ENCODE measurements at places on chromosomes 7 and 10.

GRCh38 chr10:128124813-128125403, 1.3 kb downstream of the MKI67 start:
- DNase-seq: no peak

DNA sequence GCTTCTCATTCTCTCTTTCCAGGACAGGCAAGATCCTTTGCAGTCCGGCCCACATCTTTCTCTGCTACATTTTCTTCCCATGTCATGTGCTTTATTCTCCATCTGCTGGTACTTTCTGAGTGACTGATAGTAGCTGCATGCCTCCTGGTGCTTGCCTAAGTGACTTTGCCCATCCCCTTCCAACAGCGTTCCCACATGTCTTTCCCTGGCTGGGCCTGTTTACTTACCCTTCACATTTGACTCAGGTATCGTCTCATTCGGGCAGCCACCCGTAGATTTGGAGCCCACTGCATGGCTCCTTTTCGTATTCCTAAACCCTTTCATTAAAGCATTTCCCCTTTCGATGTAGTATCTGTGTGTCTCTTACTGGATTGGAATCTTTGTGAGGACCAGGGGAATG, 24.6 kb downstream of the TYW1 start:
- DNase-seq: no peak

DNA sequence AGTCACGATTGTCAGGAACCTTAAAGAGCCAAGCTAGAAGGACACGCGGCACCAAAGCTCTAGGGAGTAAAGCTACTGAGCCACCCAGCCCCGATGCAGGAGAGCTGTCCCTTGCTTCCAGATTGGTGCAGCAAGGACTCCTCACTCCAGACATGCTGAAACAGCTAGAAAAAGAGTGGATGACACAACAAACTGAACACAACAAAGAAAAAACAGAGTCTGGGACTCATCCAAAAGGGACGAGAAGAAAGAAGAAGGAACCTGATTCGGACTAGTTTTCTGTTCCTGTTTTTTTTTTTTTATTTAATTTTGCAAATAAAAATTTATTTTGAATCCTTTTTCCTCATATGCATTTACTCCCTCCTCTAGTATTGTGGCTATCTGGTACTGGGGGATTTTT, 11.4 kb upstream of the HKDC1 start:
- no peak for DNase-seq

DNA sequence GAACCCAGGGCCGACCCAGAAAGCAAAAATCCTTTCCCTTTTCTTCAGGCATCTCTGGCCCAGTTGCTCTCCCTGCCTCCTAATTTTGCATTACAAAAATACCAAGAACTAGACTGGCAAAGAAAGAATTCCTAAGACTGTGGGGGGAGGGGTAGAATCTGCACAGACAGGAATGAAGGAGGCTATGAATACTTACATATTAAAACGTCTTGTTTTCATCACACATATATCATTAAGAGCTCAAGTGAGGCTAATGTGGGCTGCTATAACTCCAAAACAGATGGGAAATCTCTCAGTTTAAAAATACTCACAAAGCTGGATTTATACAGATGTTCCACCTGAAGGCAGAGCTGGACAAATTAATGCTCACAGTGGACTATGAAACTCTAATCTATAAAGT, 29.2 kb upstream of the MKX start:
- DNase-seq: no peak

DNA sequence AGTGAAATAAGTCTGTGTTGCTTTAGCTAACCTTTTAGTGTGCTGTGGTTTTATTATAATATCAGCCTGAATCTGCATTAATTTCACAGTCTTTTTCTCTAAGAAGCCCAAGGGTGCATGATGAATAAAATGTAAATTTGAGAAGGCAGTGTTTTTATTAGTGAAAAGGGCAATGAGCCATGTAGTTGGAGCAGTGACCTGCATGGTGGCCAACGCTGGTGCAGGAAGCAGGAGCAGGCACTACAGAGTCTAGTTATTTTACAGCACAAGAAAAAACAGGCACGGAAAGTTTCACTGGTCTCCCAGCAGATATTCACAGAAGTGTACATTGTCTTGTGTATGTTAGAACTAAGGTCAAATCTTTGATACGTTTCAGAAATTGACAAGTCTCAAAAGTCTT, 247.8 kb downstream of the CELF2 start:
- no peak for DNase-seq

GRCh38 chr10:17787087-17787961, 21.8 kb upstream of the MRC1 start:
- no peak for DNase-seq

DNA sequence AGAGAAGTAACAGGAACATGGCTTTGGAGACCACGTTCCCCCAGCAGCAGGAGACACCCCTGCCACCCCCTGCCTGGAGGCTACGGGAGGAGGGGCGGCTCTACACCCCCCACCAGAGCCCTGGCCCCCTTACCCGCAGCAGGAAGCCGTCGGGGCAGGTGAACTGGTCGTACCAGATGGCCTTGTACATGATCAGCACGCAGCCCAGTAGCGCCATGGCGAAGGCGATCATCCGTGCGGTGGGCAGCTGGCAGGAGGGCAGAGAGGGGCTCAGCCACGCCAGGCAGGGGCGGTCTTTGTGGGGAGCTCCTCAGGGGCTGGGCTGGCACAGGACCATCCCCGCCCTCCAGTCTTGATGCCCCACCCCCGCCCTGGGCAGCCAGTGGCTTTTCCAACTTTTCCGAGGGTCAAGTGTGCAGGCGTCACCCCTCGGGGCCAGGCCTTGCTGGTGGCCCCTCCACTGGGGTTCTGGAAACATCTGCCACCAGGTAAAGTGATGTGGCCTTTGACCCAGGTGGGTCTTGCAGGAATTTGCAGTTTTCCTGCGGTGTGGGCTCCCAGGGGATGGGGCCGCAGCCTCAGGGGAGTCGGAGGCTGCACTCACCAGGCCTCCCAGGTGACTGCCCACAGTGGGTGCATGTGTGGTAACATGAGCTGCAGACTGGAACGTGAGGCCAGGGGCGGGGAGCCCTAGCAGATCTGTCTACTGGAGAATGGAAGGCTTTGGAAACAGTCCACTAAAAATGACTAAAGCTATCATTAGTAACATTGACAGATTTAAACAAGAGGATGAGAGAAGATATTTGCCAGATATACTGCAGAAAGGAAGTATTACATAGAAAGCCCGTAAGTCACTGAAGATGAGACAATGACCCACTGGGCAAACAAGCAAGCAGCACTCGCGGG, 9.7 kb downstream of the CALY start:
- no peak for DNase-seq

DNA sequence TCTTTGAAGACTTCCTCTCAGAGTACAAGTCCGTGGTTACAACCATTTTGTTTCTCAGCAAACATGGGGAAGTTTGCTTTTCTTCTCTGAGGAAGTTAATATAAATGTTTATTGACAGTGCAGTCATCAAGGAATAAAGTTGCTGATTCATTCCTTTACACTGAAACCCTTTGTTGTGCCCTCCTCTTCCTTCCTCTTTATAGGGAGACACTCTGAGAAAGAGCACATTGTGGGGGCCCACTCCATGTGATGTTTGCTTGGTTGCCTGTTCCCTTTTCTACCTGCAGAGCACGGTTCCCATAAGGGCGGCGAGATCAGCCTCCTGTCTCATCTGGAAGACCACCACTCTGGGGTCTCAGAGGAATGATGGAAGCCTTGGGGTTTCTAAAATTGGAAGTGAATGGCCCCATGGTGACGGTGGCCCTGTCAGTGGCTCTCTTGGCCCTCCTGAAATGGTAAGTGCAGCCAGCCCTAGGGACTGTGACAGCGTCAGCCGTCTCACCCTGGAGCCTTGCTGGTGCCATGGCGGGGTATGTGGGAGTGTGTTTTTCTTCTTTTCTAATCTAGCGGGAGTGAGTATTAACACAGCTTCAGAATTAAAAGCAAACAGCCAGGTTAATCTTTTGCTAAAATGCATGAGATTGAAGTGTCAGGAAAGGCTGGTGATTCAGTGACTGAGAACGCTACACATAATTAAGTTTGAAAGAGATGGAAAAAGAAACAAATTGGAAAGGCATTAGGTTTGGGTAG, at the start of gene TBXAS1:
Gene TBXAS1 (plus strand): TSS at position 240 of the 750 bp plus-strand sequence. CDS start 127 bp downstream, at position 367.
- DNase-seq: no peak

- no peak for DNase-seq
These were observed 6.9 kb downstream of the RET start for GRCh38 chr10:43083764-43084163.

GRCh38 chr10:24695452-24695851, 28.2 kb downstream of the ARHGAP21 start:
- no peak for DNase-seq

DNA sequence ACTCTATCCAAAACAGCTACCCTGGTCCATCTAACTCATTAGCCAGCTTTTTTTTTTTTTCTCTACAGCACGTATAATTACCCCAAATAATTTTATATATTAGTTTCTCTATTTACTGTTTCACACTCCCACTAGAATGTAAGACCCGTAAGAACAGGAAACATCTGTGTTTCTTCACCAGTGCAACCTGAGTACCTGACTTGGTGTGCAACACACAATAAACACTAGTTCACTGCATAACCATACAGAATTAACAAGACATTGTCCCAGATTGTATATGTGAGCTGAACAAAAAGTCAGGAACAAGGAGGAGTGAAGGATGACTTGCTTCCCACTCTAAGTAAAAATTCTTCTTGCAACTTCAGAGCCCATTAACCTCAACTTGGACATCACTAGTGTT, 180.2 kb upstream of the AKR1E2 start:
- no peak for DNase-seq

DNA sequence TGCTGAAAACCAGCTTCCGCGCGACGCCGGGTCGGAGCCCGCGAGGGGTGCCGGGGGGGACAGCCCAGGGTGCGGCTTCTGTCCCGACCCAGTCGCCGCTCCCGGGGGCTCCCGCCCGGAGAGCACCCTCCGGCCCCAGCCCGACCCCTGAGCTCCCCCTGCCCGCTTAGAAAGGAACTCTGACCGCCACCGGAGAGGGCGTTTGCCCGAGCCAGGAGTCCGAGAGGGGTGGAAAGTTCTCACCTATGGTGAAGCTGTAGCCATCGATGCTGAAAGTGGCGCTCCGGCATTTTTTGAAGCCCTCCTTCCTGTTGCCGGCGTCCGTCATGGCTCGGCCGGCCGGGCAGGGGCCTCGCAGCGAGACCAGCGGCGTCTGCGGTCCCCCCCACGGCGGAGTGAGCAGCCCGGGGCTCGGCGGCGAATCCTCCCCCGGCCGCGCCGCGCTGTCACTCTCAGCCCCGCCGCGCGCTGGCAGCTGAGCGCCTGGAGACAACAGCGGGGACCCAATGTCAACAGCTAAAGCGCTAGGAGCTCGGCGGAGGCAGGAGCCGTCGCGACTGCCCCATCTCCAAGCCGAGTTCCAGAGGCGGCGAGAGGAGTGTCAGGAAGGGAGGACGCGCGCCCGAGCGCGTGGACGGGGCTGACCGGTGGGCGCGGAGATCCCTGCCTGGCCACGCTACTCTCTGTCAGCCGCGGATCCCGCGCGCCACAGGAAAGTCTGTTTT, 191.6 kb downstream of the LSM5 start:
- no peak for DNase-seq

DNA sequence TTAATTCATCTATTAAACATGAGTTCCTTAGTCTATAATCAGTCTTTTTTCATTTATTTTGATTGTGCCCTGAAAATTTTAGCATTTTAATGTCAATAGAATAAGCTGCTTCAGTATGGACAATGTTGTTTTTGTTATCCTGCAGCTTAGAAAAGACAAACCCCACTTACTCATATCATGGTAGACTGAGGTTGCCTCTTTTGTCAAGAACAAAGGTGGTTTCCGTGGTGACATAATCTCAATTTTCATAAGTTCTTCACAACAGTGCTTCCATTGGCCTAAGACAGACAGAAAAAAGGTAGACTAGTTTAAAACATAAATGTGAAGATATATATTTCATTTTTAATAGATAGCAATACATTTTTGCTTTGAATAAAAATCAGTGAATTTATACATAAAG, 69.1 kb downstream of the RTKN2 start:
- DNase-seq: no peak

- DNase-seq: no peak
These were observed 18.2 kb downstream of the OIT3 start for GRCh38 chr10:72911758-72912157.

GRCh38 chr7:117808910-117809705, 64.1 kb downstream of the CTTNBP2 start:
- DNase-seq: no peak

DNA sequence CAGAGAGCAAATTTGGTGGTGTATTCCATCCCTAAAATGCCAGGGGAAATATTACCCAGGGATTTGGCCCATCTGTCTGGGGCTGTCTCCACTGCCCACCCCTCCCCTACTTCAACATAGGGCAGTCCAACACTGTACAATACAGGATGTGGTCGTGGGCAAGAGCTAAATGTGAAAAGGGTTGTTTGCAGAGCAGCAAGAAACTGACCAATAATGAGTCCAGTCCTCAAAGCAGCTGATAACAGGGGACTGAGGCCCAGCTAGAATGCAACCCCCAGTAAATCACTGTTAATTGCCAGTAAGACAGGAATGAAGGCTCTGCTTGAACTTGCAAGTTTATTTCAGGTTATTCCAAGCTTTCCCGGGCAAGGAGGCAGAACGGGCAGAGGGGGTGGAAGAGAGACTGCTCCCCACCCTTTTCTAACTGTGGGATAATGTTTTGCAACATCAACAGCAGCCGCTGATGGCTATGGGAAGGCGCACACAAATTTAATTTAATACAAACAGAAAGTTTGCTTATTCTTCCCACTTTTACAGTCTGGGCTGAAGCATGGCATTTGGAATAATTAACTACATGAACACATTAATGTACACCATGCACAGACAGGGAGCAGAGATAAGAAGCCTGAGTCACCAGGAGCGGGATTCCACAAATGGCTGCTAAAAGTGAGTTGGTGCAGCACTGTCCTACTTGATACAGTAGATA, 36.8 kb downstream of the AFAP1L2 start:
- DNase-seq: no peak

DNA sequence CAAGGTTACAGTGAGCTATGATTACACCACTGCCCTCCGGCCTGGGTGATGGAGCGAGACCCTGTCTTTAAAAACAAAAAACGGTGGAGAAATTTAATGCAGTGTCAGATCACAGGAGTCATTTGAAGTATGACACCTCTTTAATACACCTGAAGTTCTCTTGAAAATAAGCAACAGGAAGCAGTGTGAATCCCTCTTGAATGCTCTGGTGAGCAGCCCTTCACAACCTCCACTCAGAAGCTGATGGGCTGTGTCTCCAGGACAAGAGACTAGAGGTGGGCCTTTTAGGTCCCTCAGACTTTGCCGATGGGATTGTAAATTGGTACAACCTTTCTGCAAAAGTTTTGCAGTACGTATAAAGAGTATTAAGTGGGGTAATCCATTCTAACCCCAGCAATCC, 50.1 kb downstream of the CYP26A1 start:
- no peak for DNase-seq
